Brain microvascular endothelial cell (primary cell): ENCODE measurements at places on chromosomes 7 and 10.

GRCh38 chr10:74642901-74643595, 183.4 kb upstream of the KAT6B start:
- no peak for DNase-seq

GRCh38 chr10:44260286-44260928, 124.5 kb downstream of the CXCL12 start:
- no peak for DNase-seq

GRCh38 chr7:30618961-30619360, 24.3 kb downstream of the GARS1 start:
- DNase-seq, result no peak

- no peak for DNase-seq
Observed at GRCh38 chr10:126016156-126016805, 119.9 kb downstream of the FANK1 start.

- no peak for DNase-seq
Observed at GRCh38 chr10:86265895-86266259, 100.7 kb downstream of the GRID1 start.

- no peak for DNase-seq
Observed at GRCh38 chr7:36391436-36392198, 2.0 kb downstream of the ANLN start.

DNA sequence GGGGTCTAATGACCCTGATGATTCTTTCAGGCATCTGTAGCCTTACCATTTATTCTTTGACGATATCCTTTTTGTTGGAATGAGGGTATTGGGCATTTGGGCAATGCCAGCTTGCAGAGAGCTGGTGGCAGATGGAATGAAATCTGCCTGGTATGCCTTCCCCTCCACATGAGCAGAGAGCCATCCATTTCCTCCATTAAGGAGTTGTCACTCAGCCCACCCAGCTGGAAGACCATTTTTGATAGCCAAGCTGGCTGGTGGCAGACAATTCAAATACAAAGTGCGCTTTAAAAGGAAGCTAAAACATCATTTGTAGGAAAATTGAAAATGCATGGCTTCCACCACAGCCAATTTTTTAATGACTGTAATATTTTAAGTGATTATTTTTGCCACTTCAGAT, 240.1 kb upstream of the SLC26A5 start:
- no peak for DNase-seq

- no peak for DNase-seq
Observed at GRCh38 chr7:75869776-75870379, 9.0 kb upstream of the RHBDD2 start.

- no peak for DNase-seq
Observed at GRCh38 chr7:50751146-50751545, 31.6 kb downstream of the GRB10 start.

GRCh38 chr10:33334153-33334804, at the start of gene NRP1:
TSS of gene NRP1 (minus strand) at chr10:33334667. CDS start at chr10:33334382, 285 bp downstream.
- peak; percentile 24 for DNase-seq

GRCh38 chr7:51055039-51055840, 261.4 kb downstream of the COBL start:
- no peak for DNase-seq

DNA sequence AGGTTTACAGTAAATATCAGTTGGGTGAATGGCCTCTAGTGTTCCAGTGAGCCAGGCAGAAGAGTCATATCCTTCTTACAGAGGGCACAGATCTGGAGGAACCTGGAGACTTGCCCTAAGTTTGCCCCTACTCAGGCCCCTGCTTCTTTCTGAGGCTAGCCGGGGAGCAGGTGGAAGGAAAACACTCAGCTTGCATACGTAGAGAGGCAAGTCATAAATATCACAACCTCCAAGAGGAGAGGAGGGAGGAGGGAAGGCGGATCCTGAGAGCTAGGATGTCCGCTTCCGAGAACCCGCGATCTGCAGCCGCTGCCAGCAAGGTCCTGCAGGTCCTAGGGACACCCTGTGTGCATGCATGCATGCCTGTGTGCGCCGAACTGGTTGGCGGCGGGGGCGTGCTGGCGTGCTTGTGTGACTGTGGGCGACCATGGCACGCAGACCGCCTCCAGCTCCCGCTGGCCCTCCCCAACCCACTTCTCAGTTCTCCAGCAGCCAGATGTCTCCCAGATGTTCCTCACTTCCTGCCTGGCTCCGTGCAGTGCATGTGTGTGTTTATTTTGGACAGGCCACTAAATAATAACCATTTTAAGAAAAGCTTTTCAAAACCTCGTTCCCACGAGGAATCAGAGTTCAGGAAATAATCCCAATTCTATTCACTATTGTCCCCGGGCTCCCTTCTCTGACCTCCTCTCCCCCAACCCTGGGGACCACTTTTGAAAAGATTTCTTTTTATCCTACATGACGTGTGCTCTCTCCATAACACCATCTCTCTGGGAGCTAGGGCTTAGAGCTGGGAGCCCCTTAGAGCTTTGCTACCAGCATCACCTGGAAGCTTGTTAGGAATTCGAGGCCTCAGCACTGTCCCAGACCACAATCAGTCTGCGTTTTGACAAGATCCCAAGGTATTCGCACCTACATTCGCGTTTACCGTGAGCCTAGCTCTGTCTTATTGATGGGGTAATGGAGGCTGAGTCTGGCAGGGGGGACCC, 32.4 kb downstream of the UNC5B start:
- peak; percentile 45 for DNase-seq

GRCh38 chr10:111747751-111748150, 435.8 kb downstream of the GPAM start:
- no peak for DNase-seq

- no peak for DNase-seq
Observed at GRCh38 chr10:132858121-132859081, 72.5 kb upstream of the NKX6-2 start.

DNA sequence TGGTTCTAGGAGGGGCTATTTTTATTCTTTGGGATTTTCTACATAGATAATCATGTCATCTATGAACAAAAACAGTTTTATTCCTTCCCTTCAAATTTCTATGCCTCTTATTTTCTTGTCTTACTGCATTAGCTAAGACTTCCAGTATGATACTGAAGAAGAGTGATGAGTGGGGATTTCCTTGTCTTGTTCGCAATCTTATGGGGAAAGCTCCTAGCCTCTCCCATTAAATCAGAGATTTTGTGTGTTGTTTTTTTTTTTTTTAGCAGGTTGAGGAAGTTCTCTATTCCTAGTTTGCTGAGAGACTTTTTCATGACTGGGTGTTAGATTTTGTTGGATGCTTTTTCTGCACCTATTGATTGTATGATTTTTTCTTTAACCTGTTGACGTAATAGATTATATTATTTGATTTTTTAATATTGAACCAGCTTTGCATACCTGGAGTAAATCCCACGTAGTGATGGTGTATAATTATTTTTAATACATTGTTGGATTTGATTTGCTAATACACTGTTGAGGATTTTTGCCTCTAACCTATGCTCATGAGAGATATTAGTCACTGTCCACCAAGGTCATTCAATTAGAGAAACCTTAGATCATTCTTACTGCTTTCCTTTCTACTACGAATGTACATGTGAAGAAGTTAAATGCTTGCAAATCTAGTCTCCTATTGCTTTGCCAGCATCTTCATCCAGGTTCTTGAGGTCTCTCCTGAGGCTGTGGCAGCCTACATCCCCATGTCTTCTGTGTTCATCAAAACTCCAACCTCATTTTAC, 6.5 kb downstream of the ATP5F1C start:
- DNase-seq, result no peak
